ENCODE measurements at places on chromosomes 5 and 9.

DNA sequence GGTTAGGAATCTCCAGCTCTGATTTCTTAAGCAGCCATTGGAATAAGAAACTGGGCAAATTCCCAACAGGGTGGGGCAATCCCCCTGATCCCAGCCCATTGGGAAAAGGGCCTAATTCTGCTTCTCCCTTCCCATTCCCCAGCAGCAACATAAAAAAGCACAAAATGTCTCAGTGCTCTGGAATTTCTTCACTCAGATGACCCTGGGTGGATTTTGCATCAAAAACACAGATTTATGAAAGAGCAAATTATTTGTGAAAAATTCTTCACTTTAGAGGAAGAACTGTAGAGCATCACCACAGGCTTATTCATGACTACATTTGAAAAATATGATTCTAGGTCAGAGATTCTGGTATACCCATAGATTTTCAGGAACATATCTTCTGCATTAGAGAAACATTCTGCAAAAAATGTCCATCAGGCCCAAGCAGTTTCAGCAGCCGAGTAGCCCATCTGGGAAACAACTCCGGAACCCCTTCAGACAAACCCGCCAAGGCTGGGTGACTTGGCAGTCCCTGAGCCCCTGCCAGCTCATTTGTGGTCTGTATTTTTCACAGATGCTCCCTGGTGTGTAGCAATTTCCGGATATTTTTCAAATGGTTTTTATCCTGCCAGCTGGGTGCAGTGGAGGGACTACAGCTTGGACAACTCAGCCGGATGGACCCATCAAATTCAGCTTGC is 102.1 kb upstream of the RANBP3L start:
- no peak for DNase-seq

GRCh38 chr5:87403409-87403808 is 9.3 kb downstream of the CCNH start:
- DNase-seq = no peak

DNA sequence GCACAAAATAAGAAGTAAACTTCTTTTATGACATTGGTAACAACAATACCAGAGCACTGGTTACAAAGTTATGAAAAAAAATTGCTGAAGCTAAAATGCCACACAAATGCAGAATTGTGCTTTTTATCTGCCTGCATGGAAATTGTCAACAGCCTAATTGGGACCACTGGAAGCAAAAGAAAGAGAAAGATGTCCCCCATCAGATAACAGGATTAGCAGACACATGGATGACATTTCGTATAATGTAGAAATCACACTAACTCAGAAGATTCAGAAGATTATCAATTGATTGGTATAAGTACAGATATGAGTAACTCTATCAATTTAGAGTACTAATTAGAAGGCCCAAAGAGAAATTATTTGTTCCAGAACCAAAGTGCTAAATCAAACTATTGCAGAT is 19.1 kb upstream of the FRMD3 start:
- DNase-seq = no peak

DNA sequence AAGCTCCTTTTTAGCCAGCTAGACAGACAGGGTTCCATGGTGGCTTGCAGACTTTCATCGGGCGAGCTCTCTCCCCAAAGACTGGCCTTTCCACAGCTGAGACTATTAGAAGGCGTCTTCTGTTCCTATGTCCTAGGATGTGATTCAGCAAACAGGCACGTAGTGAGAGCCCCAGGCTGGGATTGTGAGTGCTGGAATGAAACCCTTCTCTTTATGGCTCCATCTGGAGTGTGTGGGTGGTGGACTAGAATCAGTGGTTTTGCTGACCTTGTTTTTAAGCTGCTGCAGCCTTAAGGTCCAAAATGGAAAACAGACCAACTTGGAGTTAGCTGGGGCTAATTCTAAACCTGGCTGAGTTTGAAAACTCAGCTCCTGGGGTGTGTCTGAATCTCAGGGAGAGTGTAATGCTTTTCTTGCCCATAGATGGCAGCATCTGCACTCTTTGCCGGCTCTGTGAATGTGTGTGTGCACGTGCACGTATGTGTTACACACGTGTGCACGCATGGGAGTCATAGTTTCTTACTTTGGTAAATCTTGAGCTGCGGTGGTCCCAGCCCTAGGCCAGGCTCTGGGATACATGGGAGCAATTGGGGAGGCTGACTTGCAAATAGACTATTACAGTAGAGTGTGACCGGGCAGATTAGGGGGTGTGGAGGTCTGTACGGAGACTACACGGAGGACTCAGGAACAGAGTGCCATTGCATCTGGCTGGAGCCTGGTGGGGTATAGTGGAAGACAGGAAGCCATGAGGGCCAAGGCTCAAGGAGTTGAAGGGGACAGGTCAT is 10.7 kb downstream of the GSN start:
- DNase-seq = no peak

DNA sequence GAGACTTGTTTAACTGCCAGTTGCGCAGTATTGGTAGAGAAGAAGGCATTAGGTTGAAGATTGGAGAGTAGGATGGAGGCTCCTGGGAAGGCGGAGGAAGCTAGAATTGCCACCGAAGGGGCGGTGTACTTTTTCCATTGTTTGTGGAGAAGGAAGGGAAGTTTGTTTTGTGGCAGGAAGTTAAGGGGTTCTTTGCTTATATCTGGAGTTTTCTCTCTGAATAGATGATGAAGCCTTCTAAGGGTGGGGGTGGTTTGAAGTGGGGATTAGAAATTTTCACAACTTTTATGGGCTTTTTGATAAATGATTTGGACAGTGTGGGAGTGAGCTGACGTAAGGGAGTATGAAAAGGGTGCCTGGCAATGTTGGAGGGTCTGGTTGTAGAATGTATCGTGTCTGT is 59.3 kb downstream of the SNX30 start:
- no peak for DNase-seq

- no peak for DNase-seq
Observed at GRCh38 chr5:109164001-109164400, 245.8 kb downstream of the PJA2 start.

DNA sequence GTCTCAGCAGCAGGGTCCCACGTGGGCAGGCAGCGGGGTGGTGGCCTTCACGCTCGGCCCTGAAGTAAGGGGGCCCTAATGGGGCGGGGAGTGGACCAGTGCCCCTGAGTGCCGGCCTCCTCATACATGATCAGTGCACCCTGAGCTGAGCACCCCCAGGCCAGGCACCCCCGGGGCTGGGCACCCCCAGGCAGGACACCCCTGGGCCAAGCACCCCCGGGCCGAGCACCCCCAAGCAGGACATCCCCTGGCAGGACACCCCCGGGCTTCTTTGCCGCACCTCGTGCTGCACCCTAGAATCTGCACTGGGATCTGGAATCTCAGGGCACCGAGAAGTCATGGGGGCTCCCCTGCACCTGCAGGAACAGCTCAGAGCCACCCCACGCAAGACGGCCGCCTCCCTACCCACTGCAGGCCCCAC is 51.4 kb downstream of the EXD3 start:
- DNase-seq = no peak

- DNase-seq = no peak
Observed at GRCh38 chr5:39328731-39329130, 35.6 kb downstream of the C9 start.

DNA sequence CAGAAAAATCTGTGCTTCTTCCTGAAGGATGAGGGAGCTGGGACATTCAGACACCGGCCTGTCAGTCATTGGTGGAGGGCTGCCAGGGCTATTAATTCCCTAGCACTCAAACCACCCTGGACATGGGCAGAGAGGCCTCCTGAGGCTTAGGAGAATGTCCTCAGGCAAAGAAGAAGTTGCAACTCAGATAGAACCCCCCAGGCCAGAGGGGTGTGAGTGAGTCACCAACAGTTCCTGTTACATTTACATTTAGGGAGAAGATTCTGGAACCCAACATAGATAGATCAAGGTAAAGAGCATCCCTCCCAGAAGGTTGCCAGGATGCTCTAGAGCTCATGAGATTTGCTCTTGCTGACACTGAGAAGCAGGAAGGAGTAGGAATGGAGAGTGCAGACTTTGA is 29.2 kb upstream of the SYK start:
- no peak for DNase-seq

DNA sequence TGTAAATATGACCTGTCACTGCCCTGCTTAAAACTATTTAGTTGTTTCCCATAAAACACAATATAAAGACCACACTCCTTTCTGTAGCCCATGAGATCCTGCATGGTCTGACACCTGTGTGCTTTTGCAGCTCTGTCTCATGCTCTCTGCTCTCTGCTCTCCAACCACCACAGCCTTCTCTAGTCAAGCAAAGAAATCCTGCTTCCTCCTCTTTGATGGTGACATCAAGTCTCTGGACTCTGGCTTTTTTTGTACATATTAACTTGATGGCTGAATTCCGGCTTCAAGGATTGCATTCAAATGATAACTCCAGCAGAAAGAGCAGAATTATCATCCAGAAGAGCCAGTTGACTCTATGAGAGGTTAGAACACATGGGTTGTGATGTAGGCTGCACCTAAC is 58.2 kb downstream of the CHSY3 start:
- no peak for DNase-seq

GRCh38 chr5:113330533-113331208 is 104.1 kb downstream of the TSSK1B start:
- peak; percentile 24 for DNase-seq

- DNase-seq = no peak
Observed at GRCh38 chr5:135214897-135215616, 181.0 kb upstream of the PITX1 start.

- no peak for DNase-seq
Observed at GRCh38 chr5:167530548-167530947, 760.9 kb upstream of the WWC1 start.

- DNase-seq = no peak
Observed at GRCh38 chr5:166346726-166347374, 1944.6 kb upstream of the WWC1 start.

DNA sequence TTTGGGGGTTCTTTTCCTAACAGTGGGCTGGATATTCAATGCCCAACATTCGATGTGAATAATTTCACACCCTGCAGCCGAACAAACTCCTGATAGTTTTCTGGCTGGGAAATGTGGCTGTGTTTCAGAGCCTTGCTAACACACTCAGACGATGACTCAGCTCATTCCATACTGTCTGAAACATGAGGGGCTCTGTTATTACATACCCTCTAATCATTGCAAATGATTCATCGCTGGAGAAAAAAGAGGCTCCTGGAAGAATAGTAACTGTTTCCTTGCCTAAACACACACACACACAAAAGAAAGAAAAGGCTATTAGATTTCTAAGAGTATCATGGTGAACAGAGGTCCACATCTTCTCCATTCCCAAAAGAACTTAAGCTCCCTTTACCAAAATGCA is 75.8 kb downstream of the OXCT1 start:
- no peak for DNase-seq

DNA sequence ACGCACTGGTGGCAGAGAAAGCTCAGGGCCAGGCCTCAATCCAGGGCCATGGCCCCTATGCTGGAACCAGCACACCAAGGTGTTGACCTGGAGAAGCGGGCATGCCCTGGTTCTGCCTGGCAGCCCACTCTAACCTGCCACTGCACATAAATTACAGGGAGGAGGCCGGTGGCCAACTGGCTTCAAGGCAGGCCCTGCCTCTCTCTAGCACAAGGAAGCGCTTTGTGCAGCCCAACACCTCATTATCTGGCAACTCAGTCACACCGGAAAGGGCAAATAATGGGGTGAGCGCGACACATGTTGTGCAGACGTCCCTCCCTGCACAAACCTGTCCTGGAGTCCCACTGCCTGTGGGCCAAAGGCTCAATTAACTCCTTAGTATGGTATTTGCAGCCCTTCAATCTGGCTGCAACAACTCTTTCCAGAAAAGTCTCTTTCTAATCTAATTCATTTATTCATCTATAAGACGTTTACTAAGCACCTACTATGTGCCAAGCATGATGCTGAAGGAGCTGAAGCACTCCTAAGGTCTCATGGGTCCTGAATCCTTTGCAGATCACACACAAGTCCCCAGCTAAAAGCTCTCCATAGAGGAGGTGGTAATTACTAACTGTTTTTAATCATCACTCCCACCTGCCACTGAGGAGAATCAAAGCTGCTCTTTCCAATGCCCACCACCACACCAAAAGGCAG is 24.9 kb downstream of the SHB start:
- no peak for DNase-seq

DNA sequence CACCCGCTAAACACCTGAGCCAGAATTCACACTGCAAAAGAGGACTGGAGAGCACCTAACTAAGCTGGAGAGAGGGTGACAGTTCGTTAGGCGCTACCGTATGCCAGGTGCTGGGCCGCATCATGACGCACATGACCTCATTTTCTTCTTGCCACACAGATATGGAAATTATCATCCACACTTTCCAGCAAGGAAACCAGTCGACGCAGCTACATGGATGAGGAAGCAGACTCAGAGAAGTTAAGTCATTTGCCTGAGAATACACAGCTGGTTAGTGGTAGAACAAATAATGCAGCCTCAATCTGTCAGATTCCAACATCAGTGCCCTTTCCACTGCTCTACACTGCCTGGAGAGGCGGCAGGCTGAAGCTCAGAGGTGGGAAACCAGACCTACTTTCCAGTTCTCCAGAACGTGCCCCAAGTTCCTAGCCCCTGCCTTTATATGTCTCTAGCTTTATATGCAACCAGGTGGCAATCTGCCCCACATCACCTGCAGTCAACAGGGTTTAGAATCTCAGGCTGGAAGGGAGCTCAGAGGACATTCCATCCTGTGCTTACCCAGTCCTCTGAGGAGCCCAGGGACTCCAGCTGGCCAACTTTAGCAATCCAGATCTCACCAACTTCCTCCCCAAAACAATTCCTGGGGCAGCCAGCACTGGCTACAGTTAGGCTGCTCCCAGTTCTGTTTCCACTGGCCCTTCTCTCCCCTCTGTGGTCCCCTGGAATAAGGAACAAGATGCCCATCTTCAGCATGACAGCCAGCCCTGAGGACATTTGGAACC is 8.8 kb downstream of the TNIP1 start:
- DNase-seq = no peak

- DNase-seq = no peak
Observed at GRCh38 chr9:14560194-14560593, 133.0 kb downstream of the ZDHHC21 start.

DNA sequence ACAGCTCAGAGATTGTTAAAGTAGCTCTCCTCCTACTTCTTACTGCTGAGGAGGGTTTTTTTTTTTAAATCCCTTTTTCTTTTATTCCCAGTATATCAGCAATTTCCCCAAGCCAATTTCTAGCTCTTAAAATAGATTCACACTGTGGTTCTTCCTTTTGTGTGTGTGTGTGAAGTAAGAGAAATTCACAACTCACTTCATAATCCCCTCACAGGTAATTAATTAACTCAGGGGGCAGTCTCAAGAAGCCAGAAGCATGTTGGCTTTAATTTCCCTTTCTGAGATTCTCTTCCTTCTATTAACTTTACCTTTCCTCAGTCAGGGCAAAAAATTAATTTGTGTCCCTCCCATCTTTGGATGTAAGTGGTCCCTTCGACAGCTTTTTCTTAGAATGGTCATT is 71.0 kb upstream of the HMHB1 start:
- no peak for DNase-seq

DNA sequence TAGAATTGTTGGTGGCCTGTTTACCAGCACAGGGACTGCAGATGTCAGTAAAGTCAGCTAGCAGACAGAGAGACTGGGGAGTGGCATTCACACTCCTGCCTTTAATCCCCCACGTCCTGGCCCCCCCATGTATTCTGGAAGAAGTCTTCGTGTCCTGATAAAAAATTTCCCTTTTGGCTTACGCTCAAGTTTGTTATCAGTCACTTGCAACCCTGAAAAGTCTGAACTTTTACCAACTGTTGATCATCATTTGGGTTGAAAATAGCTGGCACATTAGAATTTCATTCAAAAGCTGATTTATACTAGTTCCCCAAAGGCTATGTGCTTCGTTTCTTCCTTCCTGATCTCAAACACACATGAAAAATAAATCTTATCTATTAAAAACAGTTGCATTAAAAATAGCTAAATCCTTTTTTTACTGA is 5.8 kb upstream of the CRHBP start:
- DNase-seq = no peak
